ENCODE measurements at places on chromosomes 16 and 17.

DNA sequence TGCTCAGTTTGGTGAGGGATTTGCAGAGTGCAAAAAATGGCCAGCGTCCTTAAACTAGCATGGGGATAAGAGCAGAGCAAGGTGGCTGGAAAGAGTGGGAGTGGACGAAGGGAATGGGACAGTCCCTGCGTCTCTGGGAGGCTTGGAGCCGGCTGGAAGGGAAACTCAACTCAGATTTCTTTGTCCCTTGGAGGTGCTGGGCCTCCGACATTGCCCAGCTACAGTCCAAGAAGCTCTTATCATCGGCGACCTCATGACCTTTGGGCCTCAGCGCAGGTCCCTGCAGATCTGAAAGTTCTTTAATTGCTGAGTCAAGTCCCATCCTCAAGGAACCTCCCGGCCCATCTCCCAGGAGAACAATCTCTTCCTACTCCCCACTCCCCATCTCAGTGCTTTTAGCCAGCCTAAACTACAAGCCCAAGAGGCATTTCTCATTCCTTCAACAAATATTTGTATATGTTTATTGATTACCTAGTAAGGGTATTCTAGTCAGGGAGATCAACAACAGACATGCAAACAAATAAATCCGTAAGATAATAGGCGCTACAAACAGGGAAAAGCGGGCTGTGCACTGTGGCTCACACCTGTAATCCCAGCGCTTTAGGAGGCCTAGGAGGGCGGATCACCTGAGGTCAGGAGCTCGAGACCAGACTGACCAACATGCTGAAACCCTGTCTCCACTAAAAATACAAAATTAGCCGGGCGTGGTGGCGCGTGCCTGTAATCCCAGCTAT is 985 bp upstream of the TMEM107 start:
- no peak for DNase-seq

DNA sequence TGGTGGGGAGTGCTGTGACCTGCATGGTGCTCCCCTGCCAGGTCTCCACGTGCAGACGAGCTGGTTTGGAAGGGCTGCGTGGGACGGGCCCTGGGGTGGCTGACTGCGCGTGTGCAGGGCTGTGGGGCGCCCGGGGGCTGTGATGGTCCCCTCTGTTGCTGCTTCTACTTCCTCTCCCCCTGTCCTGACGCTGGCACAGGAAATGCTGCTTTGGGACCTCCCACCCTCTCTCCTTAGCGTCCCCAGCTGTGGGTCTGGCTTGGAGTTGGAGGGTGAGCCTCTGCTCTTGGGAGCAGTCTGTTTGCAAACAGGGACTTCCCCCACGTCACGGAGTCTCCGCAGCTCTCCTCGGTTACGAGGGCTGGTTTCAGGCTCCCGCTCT is 35.2 kb downstream of the TSC2 start:
- no peak for DNase-seq

- DNase-seq: no peak
Observed at GRCh38 chr16:86521236-86522197, 11.2 kb downstream of the FOXF1 start.

DNA sequence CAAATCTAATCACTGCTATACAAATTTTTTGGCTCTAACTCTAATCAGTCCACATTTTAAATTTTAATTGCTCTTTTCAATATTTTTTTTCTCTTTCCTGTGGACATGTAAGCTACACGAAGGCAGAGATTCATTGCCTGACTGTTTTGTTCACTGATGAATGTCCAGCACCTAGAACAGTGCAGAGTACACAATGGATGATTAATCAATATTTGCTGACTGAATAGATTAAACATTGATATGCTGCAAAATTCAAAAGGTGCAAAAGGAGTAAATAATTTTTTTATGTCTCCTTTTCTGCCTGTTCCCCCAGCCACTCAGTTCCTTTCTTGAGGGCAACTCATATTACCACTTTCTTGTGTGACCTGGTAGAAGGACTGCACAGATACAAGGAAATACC is 32.8 kb downstream of the SCNN1B start:
- DNase-seq: no peak

- DNase-seq: no peak
Observed at GRCh38 chr17:62032480-62032879, 32.6 kb downstream of the MED13 start.

DNA sequence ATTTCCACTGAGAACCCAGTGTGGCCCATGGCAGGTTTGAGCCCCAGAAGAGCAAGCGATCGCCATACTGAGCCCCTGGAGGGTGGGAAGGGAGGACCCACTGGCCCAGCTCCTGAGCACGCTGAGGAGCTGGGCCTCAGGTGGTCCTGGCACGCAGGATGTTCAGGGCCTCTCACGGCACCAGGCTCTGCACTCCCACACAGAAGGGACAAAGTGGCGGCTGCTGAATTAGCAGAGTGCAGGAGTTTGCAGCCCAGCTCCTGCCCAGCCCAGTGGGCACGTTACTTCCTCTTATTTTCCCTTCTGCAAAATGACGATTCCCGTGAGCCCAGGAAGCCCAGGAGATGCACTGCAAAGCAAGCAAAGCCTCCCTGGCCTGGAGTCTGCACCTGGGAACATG is 42.3 kb upstream of the MTSS2 start:
- DNase-seq: no peak

GRCh38 chr17:40568074-40568836 is 3.0 kb upstream of the CCR7 start:
- DNase-seq: no peak

DNA sequence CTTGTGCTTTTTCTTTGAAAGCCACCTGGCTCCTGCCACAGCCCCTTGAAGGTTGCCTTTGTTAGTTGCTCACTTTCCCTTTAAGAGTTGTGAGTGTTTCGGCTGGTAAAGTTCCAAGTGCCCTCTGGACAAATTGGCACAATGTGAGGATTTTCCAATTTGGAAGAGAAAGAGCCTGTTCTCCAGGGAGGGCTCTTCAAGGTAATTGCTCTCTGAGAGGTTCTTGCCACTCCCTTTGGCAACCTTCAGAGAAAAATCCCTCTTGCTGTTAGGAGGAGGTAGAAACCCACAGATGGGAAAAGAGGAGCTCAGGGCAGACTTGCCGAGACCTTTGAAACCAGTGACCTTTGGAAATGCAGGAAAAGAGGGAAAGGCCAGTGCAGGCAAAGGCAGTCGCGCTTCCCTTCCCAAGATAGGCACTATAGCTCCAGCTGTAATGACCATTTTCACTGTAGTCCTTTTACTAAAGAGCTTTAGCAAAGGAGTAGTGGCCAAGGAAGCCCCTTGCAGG is 49.0 kb upstream of the AKAP1 start:
- no peak for DNase-seq

DNA sequence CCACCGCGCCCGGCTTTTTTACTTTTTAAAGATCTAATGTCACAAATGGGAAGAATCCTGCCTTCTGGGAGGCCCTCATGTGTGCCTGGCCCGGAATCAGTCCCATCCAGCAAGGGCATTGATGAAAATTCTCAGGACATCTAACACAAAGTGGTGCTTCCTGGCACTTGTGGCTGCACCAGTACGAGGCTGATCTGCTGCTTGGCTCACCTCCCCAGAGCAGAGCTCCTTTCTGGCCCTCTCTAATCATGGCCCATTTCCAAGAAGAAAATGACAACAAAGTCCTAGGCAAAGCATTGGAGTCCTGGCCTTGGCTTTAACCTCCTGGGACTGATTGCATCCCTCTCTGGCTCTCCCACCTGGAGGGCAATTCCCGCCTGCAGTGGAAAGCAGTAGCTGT is 50.7 kb upstream of the SIAH1 start:
- no peak for DNase-seq

- DNase-seq: no peak
Observed at GRCh38 chr17:57211543-57211942, 44.8 kb upstream of the MSI2 start.

DNA sequence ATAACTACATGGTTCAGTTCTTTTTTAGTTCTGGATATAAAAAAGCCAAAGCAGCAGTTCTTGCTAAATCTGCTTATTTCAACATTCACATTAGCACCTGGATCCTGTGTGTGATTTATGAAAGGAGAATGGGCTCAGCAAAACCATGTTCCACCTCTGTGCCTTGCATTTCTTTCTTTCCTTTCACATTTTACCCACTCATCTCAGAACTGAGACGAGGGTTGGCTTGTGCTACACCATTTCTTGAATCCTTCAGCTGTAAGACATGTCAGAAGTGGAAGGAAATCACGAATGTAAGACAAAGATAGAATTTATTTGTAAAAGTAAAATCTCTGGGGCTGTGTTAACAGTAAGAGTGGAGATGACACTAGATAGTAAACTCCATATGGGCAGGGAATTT is 1.2 kb upstream of the UTP6 start:
- DNase-seq: no peak

DNA sequence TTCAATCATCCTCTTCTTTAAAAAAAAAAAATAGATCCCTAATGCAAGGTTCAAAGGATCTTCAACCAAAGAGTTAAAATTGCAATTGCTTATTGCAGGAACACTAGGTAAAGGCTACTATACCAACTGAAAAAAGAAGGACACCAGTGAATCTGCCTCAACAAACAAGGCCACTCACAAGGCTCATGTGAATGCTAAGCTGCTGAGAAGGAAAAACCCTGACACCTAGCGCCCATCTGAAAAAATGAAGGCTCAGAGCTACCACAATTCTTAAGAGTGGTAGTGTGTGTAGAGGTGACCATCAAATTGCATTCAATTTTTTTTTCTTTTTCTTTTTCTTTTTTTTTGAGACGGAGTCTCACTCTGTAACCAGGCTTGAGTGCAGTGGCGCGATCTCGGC is 201.6 kb upstream of the C17orf78 start:
- DNase-seq: peak; percentile 20

DNA sequence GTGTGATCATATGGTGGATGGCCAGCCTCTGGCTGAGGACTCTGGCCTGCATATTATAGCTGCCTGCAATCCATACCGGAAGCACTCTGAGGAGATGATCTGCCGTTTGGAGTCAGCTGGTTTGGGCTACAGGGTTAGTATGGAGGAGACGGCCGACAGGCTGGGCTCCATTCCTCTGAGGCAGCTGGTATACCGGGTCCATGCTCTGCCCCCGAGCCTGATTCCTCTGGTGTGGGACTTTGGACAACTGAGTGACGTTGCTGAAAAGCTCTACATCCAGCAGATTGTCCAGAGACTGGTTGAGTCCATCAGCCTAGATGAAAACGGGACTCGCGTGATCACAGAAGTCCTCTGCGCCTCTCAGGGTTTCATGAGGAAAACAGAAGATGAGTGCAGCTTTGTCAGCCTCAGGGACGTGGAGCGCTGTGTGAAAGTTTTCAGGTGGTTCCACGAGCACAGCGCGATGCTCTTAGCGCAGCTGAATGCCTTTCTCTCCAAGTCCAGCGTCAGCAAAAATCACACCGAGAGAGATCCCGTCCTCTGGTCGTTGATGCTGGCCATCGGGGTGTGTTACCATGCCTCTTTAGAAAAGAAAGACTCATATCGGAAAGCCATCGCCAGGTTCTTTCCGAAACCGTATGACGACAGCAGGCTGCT is 69.0 kb upstream of the ENDOV start:
- no peak for DNase-seq

GRCh38 chr17:5422505-5422904 is 2.5 kb downstream of the RPAIN start:
- no peak for DNase-seq

DNA sequence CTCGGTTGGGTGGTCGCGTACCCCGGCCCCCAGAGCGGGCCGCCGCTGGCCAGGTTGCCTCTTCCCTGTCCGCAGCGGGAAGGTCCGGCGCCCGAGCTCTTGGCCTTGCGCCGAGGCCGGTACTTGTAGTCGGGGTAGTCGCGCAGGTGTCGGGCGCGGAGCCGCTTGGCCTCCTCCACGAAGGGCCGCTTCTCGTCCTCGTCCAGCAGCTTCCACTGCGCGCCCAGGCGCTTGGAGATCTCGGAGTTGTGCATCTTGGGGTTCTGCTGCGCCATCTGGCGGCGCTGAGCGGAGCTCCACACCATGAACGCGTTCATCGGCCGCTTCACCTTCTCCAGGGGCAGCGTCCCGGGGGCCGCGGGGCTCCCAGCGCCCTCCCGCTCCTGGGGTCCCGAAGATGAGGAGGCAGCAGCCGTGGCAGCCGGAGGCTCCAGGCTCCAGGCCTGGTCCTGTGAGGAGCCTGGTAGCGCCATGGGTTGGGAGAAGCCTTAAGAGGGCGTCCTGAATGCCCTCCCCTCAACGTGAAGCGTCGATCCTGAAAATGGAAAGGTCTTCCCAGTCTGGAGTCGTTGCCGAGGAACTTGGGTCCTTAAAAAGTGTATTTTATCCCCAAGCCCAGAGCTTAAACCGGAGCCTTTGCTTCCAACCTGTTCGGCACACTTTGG is 558 bp downstream of the SOX15 start:
- DNase-seq: peak; percentile 70

DNA sequence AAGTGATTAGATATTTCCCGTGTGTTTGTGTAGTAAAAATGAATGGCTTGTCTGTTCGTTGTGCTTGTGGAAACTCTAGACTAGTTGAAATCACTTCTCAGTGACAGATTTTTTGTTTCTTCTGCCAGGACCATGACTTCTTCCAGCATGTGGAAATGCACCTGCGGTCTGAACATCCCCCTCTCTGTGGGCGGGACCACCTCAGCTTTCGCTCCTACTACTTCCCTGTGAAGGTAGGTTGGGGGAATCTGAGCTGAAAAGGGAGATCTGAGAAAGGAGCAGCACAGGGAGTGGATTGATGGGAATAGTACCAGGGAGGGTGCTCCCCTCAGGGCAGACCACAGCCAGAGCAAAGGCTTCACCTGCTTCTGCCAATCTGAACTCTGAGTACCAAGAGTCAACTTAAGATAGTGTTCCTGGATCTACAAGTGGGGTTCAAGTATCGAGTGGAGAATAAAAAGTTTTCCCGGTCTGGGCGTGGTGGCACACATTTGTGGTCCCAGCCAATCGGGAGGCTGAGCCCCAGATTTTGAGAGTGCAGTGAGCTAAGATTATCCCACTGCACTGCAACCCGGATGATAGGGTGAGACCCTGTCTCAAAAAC is 47.5 kb downstream of the SF3B3 start:
- DNase-seq: no peak

DNA sequence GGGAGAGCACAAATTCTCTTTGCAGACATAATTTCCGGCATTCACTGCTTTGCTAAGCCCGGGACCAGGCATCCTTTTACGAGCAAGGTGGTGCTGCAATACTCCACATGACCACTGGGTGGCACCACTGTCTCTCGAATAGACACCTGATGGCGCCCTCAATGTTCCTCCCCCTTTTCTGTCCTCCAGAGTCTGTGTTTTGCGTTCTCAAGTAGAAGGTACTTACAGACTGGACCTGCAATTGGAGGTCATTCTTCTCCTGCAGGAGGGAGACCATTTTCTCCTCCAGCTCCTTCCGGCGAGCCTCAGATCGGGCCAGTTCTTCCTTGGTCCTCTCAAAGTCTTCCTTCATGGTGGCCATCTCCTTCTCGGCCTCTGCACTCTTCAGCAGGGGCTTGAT is 45.2 kb downstream of the MYH13 start:
- peak; percentile 59 for DNase-seq

GRCh38 chr16:75535211-75535843 is 581 bp downstream of the CHST5 start:
- DNase-seq: no peak

- no peak for DNase-seq
Observed at GRCh38 chr17:79791735-79792161, 5.1 kb downstream of the CBX8 start.

All from 8988T (cell line).